ENCODE measurements at places on chromosomes 7 and 10.

- DNase-seq: no peak
These were observed 17.6 kb upstream of the C10orf105 start for GRCh38 chr10:71737001-71737833.

DNA sequence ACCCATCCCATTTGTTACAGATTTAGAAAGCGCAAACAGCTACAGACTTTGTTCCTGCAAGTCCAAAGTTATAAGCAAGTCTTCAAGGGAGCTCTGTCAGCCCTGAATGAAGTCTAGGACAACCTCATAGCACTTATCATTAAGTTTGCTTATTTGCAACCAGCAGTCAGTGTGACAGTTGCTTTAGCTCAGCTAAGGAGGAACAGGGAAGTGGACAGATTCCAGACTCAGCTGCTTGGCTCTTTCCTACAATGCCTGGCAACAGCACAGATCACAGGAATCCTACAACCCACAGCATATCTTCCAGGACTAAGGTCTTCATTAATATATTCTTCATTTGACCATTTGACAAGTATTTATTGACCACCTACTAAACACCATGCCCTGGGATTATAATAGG lies 17.4 kb upstream of the KIF5B start:
- DNase-seq: no peak

- no peak for DNase-seq
These were observed 184.0 kb downstream of the DIP2C start for GRCh38 chr10:505419-505818.

DNA sequence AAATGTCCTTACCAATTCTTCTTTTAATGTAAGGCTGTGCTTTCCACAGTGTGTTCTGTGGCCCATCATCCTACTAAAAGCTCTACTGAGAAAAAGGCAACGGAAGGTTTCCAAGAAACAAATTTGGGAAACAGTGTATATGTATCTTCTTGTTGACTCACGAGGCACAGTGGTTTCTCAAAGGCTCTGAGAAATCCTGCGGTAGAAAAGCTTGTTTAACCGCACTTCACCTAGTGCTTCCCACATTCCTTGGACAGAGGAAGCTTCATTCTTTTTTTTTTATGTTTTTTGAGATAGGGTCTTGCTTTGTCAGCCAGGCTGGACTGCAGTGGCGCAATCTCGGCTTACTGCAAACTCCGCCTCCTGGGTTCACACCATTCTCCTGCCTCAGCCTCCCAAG lies 84.5 kb downstream of the TACC2 start:
- no peak for DNase-seq

- no peak for DNase-seq
These were observed 713.9 kb downstream of the SUGCT start for GRCh38 chr7:40848541-40849221.

GRCh38 chr10:62199584-62199983 lies 69.1 kb downstream of the RTKN2 start:
- DNase-seq: no peak

- DNase-seq: no peak
These were observed 43.6 kb upstream of the GATAD1 start for GRCh38 chr7:92403760-92404074.

- DNase-seq: peak; percentile 17
These were observed 2.6 kb upstream of the TMEM130 start for GRCh38 chr7:98872328-98872924.

- DNase-seq: no peak
These were observed 85.3 kb downstream of the LARP4B start for GRCh38 chr10:846126-846685.

DNA sequence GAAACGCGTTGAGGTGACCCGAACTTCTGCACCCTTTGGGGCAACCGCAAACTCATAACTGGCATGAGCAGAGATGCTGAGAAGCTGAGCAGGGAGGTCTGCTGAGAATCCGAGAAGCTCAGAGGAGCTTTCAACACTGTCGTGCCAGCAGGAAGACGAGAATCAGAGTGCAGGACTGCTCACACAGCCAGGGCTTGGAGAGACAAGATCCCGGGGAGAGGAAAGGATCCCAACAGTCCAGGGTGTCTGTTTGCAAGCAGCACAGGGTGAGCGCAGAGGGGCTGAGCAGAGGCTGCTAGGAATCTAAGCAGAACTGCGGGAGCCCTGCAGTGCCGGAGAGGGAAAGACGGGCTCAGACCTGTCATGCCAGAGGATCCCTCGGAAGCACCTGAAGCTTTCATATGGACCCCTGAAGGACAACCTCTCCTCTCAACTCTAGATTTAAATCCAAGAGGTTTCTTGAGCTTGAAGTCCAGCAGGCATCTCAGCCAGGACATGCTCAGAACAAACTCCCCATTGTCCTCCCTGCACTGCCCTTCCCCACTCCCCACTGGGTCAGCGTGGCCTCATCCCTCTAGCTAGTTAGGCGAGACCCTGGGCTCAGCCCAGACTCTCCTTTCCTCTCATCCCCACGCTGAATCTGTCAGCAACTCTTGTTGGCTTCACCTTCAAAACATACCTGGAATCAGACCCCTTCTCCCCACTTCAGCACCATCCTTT lies 40.7 kb downstream of the FOXL3 start:
- DNase-seq: no peak

GRCh38 chr7:126776498-126776897 lies 476.2 kb downstream of the GRM8 start:
- no peak for DNase-seq

GRCh38 chr10:132229834-132230556 lies 43.2 kb downstream of the DPYSL4 start:
- peak; percentile 60 for DNase-seq

GRCh38 chr10:16843252-16843870 lies 26.1 kb upstream of the RSU1 start:
- no peak for DNase-seq

DNA sequence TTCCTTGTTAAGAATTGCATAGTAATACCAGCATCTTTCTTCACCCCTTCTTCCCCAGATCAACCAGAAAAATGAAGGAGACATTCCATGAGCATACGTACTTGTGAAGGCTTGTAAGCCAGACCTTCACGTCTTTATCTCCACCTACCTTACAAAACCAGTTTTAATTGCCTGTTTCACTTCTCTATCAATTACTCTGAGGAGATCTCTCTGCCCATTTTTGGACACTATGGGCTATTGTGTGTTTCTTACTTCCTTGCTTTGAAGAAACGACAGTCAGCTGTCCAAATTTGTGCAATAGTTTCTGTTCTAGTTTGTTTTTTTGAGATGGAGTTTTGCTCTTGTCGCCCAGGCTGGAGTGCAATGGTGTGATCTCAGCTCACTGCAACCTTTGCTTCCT lies 349.7 kb upstream of the MBL2 start:
- no peak for DNase-seq
